B cell (primary cell): ENCODE measurements at places on chromosomes 13 and 19. TPM values are rescaled to one million over a fixed set of nuclear protein-coding genes. Genes with fewer than 3 reads are reported as not detected.
A peak's percentile ranks its signal among the peaks of the same experiment; 100 is the strongest.

The GPR183 gene
- 240 and 256 TPM in 2 replicates for total RNA-seq

The NR2F6 gene
- total RNA-seq = 4.9 and 5.1 TPM in 2 replicates

The FFAR2 gene
- total RNA-seq = 0.15 TPM in 1 of 2 replicates, not detected in the other

The EBPL gene
- 16.2 and 20.1 TPM in 2 replicates for total RNA-seq

The MADCAM1 gene
- 1.9 and 2.5 TPM in 2 replicates for total RNA-seq

The EXOC3L2 gene
- total RNA-seq = not detected in 2 replicates

The ZNF888 gene
- total RNA-seq = 15.3 and 15.6 TPM in 2 replicates

The YIPF2 gene
- 19.8 and 21.9 TPM in 2 replicates for total RNA-seq

The HIF3A gene
- total RNA-seq = not detected in 2 replicates

GRCh38 chr13:113635709-113636108, 22.3 kb downstream of the ATP4B start:
- no peak for DNase-seq

- DNase-seq = no peak
Observed at GRCh38 chr19:30530751-30531150, 158.6 kb downstream of the ZNF536 start.

GRCh38 chr13:98184792-98185191, 7.7 kb upstream of the RNF113B start:
- no peak for DNase-seq

DNA sequence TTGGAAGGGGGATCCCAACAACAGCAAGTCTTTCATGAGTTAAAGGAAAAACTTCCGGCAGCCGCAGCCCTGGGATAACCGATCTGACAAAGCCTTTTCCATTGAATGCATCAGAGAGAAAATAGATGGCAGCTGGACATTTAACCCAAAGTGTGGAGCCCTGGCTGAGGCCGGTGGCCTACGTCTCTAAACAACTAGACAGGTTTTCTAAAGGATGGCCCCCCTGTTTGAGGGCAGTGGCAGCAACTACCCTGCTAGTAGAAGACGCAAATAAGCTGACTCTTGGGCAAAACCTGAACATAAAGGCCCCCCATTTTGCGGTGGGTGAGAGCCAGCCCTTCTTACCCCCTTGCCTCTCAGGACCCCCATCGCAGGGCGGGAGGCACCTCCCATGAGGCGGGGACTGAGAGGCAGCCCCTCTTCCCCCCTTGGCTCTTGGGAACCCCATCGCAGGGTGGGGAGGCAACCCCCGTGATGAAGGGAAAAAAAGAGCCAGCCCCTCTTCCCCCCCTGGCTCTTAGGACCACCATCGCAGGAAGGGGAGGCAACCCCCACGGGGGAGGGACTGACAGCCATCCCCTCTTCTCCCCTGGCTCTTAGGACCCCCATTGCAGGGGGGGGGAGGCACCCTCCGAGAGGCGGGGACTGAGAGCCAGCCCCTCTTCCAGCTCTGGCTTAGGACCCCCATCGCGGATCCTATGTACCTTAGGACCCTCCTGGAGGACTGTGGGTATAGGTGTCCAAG, 2422.9 kb upstream of the PCDH20 start:
- DNase-seq = no peak

DNA sequence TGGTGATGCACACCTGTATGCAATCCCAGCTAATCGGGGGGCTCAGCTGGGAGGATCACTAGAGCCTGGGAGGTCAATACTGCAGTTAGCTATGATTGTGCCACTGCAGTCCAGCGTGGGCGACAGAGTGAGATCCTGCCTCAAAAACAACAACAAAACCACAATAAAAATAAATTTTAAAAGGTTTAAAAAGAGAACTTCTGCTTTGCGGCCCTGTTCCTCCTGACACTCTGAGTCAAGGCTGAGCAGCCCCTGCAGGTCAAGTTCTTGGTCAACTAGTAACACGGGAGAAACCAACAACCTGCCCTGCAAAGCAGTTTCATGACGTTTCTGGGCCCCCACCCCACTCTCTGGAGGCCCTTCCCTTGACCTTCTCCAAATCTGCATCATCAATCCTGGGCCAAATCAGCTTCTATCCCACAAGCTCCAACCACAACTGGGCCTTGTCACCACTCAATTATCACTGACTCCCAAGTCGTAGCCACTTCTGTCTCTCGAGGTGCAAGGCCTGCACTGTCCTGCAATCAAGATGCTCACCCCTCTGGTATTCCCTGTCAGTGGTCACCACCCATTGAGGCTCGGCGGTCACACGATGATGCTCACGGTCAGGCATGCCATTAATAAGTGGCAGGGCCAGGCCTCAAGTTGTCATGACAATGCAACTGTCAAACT, 7.5 kb downstream of the ELAVL1 start:
- no peak for DNase-seq

DNA sequence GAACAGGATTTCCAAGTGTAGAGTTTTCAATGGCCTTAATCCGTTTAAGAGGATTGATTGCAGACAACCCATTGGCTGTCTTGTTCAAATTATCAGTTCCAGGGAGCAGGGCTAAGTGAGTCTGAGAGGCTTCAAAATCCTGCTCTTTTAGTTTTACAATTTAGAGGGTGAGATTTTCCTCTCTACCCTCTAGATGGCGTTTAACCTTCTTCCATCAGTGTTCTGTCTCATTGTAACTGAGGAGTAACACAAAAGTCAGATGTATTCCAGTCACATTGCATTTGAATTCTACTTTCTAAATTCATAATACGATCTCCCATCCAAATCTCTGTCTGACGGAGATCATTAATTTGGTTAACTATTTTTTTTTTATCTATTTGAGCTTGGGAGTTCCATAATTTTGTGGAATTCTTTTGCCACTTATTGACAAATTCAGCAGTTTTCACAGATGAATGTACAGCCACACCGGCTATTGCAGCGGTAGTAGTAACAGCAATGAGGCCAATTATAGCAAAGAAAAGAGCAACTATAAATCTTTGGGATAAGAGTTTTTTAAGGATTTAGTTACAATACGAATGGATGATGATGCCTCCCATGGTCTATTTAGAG, 7.8 kb upstream of the C19orf84 start:
- DNase-seq = peak; percentile 56

DNA sequence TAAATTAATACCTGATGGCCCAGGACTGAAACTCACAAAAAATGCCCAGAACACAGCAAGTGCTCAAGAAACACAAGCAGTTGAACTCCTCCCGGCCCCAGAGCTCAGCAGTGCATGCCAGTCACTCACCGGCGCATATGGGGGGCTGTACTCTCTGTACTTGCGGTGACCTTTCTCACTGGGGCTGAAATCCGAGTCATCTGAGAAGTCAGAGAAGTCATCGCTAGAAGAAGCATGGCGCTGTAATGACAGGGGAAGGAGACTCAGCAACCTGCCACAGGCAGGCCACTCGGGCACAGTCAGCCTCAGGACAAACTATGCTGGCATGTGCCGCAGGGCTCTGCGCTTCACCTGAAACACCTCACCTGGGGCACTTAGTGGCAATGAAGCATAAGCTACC, 19.7 kb downstream of the ZC3H4 start:
- peak; percentile 54 for DNase-seq

GRCh38 chr19:29191005-29191404, 21.9 kb downstream of the UQCRFS1 start:
- DNase-seq = no peak

GRCh38 chr19:50202386-50202785, 1.0 kb upstream of the MYH14 start:
- no peak for DNase-seq

GRCh38 chr19:5440299-5440698, 14.9 kb upstream of the ZNRF4 start:
- no peak for DNase-seq

- DNase-seq = no peak
Observed at GRCh38 chr13:24293746-24294145, 15.6 kb upstream of the C1QTNF9 start.

DNA sequence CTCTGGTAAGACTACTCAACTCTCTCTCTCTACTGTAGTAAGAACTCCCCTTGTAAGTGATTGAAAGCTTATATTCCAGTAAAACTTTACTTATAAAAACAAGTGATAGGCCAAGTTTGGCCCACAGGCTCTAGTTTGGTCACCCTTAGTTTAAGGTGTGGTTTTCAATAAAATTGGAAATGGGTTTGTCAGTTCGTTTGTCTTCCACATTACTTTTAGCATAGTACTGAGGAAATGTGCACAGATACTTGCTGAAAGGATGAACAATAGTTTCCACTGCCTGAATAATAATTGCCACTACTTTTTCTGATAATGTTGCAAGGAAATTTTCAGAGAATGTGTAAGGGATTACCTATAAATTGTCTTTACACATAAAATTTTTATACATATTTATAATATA, 54.5 kb downstream of the LMO7 start:
- DNase-seq = no peak

GRCh38 chr19:37855098-37855497, 51.3 kb downstream of the WDR87 start:
- peak; percentile 40 for DNase-seq

DNA sequence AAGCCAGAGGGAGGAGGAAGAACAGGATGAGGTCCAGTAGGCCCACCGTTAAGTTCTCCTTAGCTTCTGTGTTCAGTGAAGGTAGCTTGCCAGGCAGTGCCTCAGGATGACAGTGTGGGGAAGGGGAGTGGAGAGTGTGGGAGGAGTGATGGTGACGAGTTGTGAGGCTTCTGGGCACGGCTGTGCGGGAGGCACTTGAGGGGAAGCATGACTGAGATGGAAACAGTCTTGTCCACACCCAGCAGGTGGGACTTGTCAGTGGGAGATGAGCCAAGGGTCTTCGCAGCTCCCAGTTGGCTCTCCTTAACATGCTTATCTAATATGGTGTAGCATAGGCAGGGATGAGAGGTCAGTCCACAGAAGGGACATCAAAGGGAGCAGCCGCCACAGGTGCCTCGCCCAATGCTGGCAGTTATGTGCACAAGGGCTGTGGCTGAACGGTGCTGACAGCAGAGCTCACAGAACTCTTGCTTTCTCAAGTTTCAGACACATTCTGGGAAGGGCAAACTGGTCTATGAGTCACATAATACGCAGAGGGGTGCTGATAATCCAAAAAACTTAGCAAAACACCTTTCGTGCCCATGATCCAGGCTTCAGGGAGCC, 47.5 kb downstream of the OXGR1 start:
- no peak for DNase-seq

DNA sequence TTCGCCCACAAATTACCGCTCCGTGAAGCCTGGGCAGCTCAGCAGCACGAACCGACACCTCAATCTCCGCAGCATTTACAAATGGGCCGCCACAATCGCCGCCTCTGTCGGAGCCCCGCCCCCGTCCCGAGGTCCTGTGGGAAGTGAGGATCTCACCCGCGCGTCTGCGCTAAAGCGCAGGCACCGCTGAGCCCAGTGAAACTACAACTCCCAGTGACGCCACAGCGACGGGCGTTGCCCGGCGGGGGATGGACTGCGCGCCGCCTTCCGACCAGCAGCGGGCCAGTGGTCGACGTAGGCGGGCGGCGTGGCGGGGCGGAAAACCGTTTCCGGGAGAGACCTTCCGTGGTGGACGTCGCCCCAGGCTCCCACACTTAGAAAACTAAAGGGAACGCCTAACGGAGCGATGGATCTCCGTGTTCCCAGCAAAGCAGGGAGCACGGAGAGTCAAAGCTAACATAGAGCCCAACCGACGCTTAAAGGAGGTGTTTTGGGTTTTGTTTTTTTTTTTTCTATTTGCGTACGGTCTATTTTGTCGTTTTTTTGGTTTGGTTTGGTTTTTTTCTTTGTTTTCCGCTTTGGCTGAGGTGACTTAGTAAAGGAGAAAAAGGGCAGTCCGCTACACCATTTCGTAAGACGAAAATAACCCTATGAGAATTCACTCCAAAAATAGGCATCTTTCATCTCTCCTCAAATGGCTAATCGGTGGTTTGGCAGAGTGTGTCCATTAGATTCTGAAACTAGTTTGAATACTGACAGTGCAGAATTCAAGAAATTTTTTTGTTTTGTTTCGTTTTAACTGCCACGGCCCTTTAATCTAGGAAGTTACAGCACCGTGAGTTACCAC, 159.0 kb downstream of the RNF17 start:
- peak; percentile 96 for DNase-seq

GRCh38 chr13:87671753-87672605, 808 bp downstream of the SLITRK5 start:
- no peak for DNase-seq

DNA sequence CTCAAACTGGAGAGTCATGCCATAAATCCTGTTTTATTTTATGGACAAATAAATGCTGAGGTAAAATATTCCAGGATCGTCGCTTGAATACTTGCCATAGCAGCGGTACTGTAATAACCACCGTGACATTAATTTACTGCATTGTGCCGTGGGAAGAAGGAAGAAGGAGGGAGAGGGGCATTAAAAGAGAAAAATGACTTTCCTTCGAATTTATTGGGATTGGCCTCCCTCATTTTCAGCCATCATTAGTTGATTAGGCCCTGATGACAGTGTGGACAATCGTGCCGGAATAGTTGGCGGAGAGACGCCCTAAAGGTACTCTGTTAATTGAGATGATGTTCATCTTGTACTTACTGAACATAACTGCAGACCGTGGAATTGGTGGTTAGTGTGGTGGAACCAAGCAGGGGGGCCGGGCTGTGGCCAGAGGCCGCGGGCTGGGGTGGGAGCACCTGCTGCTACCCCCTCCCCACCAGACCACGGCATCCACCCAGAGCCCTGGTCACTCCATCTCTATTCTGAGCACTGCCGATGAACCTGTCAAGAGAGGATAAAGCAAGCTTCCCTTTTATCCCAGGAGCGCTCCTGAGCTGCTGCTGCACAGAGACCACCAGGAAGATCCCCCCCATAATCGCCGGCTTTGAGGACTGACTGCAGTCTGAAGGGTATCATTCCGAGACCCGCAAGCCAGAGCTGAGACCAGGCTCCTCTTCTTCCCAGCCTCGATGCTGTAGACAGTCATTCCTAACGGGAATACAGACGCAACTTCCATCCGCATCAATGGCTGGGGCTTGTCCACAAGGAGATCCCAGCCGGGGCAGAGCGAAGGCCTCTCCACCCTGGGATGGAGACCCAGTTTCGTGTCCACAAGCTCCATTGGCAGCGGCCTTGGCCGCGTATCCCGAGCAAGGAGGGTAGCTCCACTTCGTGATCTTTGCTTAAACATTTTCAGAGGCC, 168.3 kb upstream of the TSHZ3 start:
- DNase-seq = no peak

DNA sequence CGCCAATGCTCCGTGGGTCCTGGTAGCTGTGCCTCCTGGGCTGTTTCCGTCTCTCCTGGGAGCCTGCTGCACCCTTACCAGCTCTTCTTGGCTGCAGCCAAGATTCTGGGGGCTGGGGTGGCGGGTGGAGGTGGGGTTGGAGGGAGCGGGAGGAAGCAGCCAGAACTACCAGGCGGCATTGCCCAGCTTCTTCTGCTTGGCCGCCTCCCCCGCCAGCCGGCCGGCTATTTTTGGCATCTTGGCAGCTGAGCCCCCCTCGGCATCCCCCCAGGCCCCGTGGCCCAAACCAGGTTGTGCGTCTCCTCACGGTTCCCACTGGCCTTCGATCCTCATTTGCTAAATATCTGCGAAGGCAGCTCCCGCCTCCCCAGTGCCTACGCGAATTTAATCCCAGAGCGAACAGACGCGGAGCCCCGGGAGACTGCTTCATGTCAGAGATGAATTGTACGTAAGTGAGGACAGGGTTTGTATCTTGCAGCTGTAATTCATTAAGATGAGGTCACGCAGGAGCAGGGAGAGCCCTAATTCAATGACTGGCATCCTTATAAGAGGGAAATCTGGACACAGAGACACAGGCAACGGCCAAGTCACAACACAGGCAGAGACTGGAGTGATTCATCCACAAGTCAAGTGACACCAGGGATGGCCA, 12.8 kb upstream of the PEAK3 start:
- no peak for DNase-seq

- no peak for DNase-seq
Observed at GRCh38 chr19:32416749-32417456, 11.3 kb downstream of the DPY19L3 start.

- no peak for DNase-seq
Observed at GRCh38 chr19:2356036-2356646, 3.9 kb upstream of the TMPRSS9 start.

- DNase-seq = no peak
Observed at GRCh38 chr13:25046274-25046984, 49.5 kb upstream of the PABPC3 start.

GRCh38 chr13:103730407-103730806, 664.2 kb upstream of the SLC10A2 start:
- DNase-seq = no peak
